ENCODE measurements at places on chromosomes 1 and 21.

DNA sequence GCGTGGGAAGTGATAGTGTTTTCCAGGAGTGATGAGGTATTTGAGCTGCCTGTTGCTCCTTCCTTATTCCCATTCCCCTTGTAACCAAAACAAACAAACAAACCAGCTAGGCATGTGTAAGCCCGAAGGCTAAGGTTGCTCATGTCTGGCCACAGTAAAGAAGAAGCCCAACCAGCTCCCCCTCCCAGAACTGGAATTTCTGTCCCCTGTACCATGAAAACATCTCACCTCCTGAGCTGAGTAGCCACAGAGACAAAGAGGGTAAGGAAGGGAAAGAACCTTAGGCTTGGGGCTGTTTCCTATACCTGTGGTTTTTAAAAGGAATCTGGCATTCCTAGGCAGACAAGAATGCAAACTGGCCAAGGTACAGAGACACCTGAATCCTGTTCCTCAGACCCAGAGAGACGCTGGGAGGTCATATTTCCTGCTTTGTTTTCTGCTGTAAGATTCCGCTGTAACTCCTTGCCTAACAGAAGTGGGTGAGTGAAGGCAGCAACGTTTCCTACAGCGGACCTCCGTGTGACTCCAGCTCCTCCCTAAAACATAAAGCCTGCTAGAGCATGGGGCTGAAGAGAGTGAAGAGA, 41.7 kb upstream of the RAB4A start:
- no peak for DNase-seq

- DNase-seq = no peak
Observed at GRCh38 chr1:118151312-118151937, 33.6 kb downstream of the SPAG17 start.

GRCh38 chr1:168086438-168086837, 50.3 kb downstream of the GPR161 start:
- no peak for DNase-seq

DNA sequence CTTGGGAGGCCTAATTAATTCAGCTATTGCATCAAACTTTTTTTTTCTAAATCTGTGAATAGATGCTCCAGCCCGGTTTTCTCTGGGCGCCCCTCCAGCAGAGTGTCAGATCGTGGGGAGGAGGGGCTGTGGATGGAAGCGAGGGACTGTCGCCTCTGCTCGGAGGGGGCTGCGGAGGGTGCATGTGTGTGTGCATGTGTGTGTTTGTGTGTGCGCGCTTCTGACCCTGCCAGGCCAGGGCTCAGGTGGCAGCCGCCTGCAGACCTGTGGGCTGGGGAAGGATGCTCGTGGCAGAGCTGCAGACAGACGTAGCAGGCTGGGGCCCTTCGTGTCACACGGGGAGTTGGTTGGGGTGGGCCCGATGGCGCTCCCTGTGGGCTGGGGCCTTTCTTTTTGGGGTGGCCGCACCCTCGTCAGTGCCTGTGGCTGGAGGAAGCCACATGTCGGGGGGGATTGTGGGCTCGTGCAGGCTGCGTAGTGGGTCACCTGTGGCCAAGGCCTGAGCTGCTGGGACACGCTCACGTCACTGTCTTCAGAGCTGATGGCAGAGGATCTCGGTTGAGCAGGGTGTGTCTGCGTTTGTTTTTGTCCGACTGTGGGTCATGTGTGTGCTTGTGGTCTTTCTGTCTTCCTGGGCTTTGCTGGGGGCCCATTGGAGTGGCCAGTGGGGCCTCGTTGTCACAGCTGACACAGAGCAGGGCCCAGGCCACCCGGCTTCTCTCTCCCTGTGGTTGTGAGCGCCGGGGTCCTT, 2.8 kb downstream of the SKI start:
- DNase-seq = no peak

GRCh38 chr1:155128755-155129473, 1.2 kb downstream of the EFNA1 start:
- DNase-seq = no peak

DNA sequence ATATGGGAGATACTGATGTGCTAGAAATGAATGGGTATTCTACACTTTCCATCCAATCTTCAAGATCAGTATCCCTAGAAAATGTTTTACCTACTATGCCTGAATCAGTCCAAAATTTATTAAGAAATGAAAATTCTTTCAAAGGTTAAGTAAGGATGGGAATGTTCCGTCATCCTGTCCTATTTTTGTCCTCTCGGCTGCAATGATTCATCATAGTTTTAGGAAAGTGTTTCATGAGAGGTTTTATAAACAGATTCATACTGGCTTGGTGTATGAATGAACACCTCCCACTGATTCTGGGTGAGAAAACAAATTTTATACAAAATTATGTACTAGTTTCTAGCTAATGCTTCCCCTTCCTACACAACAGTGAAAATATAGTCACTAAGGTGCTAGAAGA, 504.6 kb upstream of the NR5A2 start:
- DNase-seq = no peak

- DNase-seq = no peak
Observed at GRCh38 chr1:32992489-32993323, 28.1 kb upstream of the RNF19B start.

GRCh38 chr1:221632072-221632471, 109.8 kb downstream of the DUSP10 start:
- no peak for DNase-seq

DNA sequence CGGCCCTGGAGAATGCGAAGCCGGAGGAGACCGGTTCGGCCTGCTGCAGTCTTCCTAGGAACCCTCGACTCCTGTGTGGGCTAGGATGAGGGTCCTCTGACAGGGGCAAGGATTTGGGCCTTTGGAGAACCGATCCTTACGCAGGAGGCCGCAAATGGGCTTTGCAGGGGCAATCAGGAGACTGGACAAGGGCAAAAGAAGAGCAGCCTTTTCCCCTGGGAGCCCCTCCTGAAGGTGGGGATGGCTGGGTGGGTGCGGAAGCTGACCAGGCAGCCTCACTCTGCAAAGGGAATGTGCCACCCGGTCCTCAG, 111.7 kb downstream of the NAV1 start:
- DNase-seq = no peak

GRCh38 chr1:185520188-185520920, 203.3 kb upstream of the IVNS1ABP start:
- DNase-seq = no peak

- no peak for DNase-seq
Observed at GRCh38 chr1:82215056-82215852, 414.5 kb downstream of the ADGRL2 start.

GRCh38 chr21:31559368-31560119, 99.9 kb upstream of the SOD1 start:
- peak; percentile 96 for DNase-seq

GRCh38 chr1:119731060-119731459, 19.3 kb downstream of the PHGDH start:
- DNase-seq = no peak

GRCh38 chr1:12561121-12561520, 56.9 kb downstream of the DHRS3 start:
- no peak for DNase-seq

- no peak for DNase-seq
Observed at GRCh38 chr1:48718705-48719104, 58.0 kb downstream of the BEND5 start.

GRCh38 chr1:94831641-94832040, 11.5 kb downstream of the SLC44A3 start:
- DNase-seq = no peak

GRCh38 chr1:29584776-29585175, 348.5 kb downstream of the PTPRU start:
- DNase-seq = peak; percentile 43

GRCh38 chr1:3746830-3747521, 5.3 kb upstream of the CCDC27 start:
- peak; percentile 86 for DNase-seq

- DNase-seq = no peak
Observed at GRCh38 chr1:60222360-60223115, 149.0 kb upstream of the C1orf87 start.

- no peak for DNase-seq
Observed at GRCh38 chr21:44989537-44989886, 49.7 kb downstream of the SLX9 start.

GRCh38 chr21:46056450-46056903, 41.4 kb upstream of the COL6A2 start:
- no peak for DNase-seq

DNA sequence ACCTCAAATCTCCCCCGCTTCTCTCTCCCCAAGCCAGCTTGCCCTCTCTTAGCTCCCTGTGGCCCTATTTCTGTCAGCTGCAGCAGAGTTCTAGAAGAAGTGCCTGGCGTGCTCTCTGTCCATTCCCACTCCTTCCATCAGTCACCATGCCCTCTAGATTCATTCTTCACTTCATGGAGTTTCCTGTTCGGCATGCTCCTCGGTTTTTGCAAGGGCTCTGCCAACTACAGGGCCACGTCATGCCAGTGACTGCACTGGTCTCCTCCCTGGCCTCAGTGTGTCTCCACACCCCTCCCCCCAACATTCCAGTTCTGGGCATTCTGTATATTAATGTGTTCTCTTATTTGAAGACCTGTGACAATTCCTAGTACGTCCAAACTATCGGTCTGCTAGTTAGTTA, 113.9 kb downstream of the SLC45A1 start:
- DNase-seq = no peak

- no peak for DNase-seq
Observed at GRCh38 chr1:42815941-42816584, 859 bp upstream of the ERMAP start.

GRCh38 chr1:44811234-44811633, 2.9 kb downstream of the BTBD19 start:
- no peak for DNase-seq

DNA sequence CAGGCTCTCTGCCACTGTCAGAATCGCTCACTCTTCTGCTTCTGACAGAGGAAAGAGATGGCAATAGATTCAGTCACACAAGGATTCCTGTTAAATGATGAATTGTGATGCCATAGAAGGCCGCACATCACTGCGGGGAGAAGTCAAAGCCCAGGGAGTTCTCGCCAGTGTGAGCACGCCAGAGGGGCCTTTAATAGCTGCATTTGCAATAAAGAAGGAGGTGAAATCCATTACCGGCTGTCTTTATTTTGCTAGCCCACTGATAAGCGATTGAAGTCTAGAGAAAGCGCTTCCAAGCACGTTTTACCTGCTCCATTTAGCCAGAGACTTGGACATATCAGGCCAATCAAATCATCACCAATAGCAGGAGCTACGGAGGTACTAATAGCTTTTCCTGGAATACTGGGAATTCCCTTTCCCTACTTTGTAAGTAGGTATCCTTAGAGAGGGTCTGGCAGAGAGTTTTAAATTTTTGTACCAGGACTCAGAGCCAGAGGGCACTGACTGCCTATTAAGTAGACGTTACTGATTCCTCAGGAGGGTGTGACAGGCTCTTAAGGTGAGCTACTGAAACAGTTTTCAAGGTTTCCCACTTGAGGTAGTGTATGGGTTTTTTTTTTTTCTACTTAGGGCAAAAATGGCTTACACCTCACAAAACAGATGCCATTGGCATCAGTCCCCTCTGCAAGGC, 10.2 kb upstream of the TARBP1 start:
- no peak for DNase-seq

DNA sequence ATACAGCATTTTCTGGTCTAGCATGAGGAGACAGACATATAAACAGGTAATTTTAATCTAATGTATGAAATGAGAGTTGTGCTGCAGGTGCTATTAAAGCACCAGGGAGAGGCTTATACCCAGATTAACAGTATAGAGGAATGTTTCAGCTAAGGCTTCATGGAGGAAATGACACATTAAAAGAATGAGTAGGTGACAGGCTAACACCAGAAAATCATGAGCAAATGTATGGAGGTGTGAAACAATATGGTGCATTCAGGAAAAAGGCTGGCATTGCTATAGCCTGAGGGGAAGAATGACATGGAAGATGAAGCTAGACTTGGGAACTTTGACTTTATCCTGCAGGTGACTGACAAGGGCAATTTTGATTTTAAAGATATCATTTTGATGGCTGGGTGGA, 7.0 kb downstream of the ARPC5 start:
- DNase-seq = no peak

DNA sequence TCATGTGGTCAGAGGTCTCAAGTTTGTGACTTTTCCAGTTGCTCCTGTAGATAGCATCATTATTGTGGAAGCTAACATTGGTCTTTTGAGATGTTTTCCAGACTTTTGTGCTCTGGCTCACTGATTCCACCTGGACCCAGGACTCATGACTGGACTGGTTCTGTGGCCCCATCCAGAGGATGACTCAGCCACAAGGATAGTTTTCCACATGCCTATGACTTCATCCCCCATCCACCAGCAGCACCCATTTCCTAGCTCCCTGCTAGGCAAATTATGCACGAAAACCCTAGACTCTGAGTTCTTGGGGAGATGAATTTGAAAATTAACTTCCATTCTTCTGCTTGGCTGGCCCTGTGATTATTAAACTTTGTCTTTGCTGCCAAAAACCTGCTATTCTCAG, 949.3 kb downstream of the MRPL39 start:
- DNase-seq = no peak

DNA sequence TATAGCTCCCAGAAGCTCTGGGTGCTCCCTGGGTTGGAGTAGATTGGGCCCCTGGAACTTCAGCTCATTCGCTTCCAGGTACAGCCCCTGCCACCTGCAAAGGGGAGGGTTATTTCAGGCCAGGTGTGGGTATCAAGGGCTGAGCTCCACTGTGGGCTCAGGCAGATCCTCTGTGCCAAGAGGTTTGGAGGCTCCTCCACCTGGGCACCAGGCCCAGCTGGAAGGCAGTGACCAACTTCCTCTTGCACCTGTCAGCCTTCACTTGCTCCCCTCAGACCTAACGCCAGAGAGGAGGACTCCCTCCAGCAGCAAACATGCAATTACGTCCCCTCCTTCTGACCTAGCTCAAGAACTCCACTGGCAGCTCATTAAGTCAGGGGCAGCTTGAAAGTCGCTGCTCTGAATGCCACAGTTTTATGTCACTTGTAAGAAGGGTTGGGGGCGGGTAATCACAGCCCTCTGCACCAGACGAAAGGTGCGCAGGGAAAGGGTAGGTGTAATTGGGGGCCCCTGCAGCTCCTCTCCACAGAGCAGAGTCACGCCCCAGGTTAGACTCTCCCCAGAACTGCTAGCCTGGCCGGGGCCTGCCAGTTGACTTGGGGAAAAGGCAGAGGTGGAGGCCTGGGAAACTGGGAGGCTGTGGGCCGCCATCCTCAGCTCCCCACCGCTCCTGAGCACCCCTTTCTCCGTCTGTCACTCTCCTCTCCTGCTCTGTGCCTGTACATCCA, 125.0 kb upstream of the TMPRSS2 start:
- no peak for DNase-seq

GRCh38 chr1:147627435-147628110, 42.8 kb downstream of the ACP6 start:
- peak; percentile 11 for DNase-seq

- no peak for DNase-seq
Observed at GRCh38 chr1:162456323-162456722, 41.3 kb upstream of the UHMK1 start.

DNA sequence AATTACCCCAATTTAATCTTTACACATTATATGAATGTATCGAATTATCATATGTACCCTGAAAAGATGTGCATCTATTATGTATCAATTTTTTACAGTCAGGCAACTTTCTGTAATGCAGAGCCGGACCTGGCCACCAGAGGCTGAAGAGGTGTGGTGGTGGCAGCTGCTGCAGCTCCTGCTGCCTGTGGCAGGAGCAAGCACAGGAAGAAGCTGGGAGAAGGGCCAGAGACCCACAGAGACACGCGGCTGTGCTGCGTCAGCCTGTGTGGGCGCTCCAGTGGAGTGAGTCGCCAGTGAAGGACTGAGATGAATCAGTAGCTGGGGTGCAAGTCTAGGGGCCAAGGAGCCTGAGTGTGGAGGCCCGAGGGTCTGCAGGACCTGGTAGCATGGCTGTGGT, 74.3 kb upstream of the COG2 start:
- DNase-seq = no peak

- DNase-seq = no peak
Observed at GRCh38 chr1:241776911-241777310, 71.1 kb upstream of the EXO1 start.
